ENCODE measurements at places on chromosomes 12 and 14.
A peak's percentile ranks its signal among the peaks of the same experiment; 100 is the strongest.

GRCh38 chr12:77835969-77836368, 5.3 kb downstream of the NAV3 start:
- DNase-seq, result no peak

- DNase-seq, result no peak
Measured at GRCh38 chr12:121786440-121786825, 7.1 kb downstream of the RHOF start.

DNA sequence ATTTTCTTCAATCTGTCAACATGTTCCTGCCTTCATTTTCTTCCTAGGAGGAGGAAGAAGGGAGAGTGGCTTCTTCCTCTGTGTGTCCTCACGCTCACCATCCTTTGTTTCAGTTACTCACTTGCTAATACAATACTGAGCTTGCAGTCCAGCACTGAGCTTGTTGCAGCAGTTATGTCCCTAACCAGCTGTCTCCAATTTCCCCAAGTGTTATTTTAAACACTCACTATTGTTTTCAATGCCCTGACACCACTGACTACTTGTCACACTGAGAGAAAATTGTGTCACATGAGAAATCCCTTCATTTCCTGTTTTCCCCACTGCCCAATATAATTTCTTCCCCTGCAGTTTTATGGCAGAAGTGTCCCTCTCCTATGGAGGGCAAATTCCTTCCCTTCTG, 53.4 kb downstream of the HSD17B6 start:
- no peak for DNase-seq

DNA sequence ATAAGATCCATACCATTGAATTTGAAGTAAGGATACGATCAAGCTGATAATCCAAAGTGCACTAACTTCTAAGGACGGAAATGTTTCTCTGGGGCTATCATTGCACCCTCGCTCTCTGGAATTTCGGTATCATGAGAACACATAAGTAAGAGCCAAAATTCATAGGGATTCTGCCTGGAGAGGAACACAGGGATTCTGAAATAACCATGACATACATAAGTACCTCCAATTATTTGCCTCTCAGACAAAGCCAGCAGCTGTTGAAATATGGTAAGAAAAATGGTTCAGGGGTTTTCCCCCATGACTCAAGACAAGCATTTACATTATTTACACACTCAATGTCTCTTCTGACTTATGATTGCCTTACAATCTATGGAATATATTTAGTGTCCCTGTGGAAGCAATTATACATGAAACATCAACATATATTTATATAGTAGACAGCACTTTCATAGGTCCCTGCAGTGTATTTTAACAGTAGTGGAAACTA, 1123.6 kb upstream of the SEL1L start:
- peak; percentile 16 for DNase-seq

GRCh38 chr12:69550569-69551350, 34.5 kb upstream of the CCT2 start:
- DNase-seq, result no peak

GRCh38 chr14:95695913-95696312, 9.7 kb downstream of the TCL1B start:
- DNase-seq, result no peak

DNA sequence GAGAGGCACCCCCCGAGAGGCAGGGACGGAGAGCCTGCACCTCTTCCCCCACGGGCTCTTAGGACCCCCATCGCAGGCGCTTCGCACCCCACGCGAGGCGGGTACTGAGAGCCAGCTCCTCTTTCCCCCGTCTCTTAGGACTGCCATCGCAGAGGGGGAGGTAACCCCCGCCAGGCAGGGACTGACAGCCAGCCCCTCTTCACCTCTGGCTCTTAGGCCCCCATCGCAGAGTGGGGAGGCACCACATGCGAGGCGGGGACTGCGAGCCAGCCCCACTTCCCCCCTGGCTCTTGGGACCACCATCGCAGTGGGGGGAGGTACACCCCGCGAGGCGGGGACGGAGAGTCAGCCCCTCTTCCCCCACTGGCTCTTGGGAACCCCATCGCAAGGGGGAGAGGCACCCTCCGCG, 46.1 kb downstream of the DDX11 start:
- no peak for DNase-seq

GRCh38 chr12:75481013-75481705, 604 bp downstream of the GLIPR1 start:
- no peak for DNase-seq

DNA sequence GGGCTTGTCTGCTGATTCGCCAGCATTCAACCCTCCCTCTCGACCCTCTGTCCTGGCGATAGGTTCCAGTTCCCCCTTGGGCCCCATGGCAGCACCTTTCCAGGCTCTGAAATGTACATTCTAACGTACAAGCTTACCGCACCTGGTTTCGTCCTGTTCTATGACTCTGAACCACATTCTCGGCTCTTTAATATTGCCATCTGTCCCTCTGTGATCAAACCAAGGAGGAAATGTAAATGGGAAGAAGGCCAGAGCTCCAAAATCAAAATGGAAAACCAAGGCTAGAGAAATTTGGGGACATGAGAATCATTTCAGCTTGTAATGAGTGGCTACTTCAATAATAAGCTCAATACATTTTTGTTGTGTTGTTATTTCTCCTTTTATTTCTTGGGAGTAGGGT, 117.2 kb downstream of the TTC7B start:
- DNase-seq, result no peak

DNA sequence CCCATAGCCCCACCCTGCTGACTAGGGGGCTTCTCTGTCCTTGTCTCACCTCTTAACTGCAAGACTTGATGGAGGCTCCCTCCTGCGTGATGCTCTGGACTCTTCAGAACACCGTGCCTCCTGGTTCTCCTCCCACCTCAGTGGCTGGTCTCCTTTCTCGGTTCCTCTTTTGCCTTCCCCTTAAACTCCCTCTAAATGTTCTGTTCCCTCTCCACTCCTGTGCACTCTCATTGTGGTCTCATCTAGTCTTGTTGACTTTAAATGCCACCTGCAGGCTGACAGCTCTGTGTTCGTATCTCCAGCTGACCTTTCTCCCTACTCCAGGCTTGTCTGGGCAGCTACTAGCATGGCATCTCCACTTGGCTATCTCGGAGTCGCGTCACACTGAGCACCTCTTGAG, 28.3 kb downstream of the DYNC1H1 start:
- no peak for DNase-seq

GRCh38 chr12:68334132-68334531, 2.0 kb upstream of the MDM1 start:
- no peak for DNase-seq

GRCh38 chr14:42676636-42677035, 1070.0 kb downstream of the LRFN5 start:
- DNase-seq, result no peak

DNA sequence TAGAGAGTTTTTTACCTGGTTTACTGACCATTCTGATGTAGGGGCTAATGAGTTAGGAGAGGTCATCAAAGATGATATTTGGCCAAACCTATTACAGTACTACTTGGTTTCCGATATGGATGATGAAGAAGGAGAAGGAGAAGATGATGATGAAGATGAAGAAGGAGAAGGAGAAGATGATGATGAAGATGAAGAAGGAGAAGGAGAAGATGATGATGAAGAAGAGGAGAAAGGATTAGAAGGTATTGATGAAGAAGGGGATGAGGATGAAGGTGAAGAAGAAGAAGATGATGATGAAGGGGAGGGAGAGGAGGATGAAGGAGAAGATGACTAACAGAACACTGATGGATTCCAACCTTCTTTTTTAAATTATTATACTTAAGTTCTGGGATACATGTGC, 196.6 kb downstream of the TMX1 start:
- DNase-seq, result no peak

DNA sequence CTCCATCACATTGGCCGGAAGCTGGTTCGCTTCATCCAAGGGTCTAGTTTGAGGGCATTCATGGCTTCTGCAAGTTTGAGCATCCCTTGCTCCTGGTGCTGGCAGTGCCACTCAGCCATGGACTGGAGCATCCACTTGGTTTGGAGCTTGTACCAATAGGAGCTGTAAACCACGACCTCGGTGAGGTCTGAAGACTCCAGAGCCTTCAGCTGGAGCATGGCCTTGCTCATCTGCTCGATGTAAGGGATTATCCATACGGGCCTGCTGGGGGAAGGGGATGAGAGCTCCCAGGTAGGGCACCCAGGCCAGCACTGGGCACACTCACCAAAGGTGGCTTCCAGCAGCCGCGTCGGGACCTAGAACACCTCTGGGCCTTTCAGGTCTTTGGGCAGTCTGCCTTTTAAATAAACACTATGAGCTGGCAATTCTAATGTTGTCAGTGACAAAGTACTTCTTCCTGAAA, 13.5 kb downstream of the FOS start:
- no peak for DNase-seq

DNA sequence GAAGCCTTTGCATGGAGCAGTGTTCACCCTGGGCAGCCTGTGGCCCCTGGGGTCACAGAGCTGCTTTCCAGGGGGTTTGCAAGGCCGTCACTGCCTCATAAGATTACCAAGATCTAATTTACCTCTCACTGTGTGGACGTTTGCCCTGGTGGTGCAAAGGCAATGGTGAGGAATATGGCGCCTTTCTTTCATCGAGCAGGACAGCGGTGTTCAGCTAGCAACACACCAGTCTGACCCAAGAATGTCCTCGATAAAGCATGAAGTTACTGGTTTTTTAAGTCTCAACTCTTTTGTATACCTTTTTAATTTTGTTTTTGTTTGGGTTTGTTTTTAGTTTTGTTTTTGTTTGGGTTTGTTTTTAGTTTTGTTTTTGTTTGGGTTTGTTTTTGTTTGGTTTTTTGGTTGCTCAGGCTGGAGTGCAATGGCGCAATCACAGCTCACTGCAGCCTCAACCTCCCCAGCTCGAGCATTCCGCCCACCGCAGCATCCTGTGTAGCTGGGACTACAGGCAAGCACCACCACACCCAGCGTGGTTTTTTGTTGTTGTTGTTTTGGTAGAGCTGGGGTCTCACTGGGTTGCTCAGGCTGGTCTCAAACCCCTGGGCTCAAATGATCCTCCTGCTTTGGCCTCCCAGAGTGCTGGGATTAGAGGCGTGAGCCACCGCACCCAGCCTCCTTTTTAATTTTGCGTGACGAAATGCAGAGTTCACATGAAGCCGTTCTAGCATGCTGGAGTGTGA, 57.9 kb downstream of the PPP2R5C start:
- no peak for DNase-seq

DNA sequence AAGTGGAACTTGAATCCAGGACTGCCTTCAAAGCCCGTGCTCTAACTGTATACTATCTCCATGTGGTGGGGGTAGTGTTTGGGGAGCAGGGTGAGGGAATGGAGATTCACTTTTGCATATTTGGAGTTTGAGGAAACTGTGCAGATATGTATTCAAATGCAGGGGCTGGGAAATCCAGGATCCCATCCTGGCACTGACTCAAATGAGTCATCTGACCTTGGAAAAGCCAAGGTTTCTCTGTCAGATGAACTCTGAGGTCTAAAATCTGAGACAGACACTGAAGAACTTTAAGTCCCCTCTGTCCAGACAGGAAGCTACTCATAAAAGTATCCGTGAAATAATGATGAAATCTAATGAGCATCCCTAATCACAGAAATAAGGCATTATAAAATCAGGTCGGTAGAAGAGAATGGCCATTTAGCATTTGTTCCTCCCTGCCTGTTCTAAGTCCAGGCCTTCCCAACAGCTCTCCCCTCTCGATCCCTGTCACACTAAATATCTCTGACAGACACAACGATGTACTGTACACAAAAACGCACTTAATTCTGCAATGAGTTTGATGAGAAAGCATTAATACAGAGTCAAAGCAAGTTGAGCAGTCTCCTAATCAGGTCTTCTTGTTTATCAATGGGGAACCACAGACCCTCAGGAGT, 14.4 kb downstream of the NIN start:
- DNase-seq, result no peak

- no peak for DNase-seq
Measured at GRCh38 chr12:87982208-87982607, 47.0 kb downstream of the C12orf50 start.

- DNase-seq, result peak; percentile 34
Measured at GRCh38 chr12:92608151-92609091, 94.4 kb upstream of the PLEKHG7 start.

GRCh38 chr14:34368115-34368970, 93.7 kb downstream of the SPTSSA start:
- DNase-seq, result no peak

DNA sequence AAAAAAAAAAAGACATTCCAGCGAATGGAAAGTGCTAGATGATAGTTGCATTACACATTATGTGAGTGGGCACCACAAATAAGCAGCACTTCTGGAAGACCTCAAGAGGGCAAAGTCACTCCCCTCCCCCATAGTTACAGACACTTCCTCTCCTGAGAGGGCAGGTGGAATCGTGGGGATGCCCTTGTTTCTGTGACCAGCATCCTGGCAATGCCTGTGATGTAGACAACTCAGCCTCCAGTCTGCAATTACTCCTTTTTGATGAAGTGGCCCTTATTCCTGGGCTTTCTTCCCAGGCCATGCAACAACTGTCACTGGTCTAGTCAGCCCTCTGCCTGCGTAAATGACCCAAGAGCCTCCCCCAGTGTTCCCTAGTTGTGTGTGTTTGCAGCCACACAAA, 104.8 kb downstream of the VRK1 start:
- peak; percentile 21 for DNase-seq

DNA sequence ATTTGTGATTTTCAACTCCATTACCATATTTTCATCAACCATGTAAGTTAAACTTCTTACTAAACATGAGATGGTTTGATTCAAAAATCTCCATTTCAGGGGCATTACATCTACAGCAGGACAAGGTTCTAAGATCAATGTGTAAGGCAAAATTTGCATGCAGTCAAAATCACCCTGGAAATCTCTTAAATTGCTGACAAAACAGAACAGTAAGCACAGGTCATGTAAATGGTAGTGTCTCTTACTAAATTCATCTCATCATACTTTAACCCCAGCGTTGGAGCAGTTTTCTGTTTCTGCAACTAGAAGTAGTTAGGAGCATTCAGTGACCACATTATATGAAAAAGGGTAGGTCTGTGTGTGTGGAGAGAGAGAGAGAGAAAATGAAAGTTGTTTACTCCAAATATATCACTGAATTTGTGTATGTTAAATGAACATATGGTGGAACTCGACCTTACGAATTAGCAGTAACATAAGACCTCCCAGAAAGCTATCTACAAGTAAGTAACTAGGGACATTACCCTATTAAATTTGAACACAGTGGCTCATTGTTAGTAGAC, 227.5 kb downstream of the SSPN start:
- DNase-seq, result no peak

DNA sequence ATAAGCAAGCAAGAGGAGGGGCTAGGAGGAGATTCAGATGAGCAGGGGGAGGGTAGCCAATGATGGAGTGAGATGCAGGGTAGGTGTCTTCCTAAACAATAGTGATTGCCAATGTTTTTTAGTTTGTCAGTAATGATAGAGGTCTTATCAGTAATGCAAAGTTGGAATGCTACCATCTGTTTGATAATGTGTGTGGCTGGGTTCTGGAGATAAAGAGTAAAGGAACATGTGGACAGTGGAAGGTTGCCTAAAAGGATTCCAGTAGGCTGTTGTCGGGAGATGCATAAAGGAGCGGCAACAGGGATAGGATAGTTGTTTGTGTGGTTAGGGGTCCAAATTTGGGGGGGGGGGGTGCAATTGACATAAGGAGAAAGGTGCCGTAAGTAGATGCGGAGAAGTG, 52.5 kb downstream of the TESPA1 start:
- no peak for DNase-seq

GRCh38 chr12:103994235-103994634, 28.6 kb downstream of the TDG start:
- DNase-seq, result no peak
